LoVo (cell line): ENCODE measurements at places on chromosomes 13 and 19.

DNA sequence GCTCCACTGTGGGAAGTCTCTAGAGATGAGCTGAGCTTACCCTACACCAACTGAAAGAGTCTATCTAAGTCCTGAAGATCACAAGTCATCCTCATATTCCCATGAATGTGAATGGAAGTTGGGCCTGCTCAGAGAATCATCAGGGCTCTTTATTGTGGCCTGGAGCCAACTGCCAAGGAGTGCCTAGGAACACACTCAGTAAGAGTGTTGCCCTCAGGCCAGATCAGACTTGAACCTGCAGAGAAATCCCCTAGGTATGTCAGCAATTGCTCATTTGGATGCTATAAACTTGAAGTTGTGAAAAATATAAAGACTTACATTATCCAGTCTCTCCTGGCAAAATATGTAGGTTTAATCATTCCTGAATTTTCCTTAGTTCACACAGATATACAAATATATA lies 1070.2 kb downstream of the EFNB2 start:
- DNase-seq, result no peak

DNA sequence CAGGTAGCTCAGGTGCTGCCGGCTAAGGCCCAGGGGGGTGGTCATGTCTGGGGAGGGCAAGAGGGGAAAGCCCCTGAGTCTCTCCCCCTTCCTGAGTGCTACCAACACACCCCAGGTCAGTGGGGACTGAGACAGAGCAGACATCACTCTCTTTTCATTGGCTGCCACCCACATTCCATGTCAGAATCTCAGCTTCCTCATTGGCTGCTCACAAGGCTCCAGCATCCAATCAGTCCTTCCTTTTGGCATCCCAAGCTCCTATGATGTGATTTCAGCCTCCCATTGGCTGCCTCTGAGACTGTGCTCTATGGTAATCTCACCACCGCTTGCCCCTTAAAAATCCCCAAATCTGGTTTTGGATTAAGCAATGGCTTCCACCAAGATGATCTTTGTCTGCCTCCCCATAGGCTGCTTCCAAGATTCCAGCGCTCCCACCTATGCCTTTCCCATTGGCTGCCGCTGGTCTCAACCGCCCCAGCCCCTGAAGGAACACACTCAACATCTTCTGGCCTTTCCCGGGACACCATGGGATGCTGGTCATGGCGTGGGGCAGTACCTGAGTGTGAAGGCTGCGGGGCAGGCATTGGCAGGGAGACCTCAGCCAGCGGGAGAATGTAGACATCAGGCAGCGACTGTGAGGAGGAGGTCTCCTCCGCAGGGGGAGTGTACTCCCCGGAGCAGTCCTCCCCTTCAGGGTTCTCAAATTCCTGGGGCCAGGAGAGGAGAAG lies 2.0 kb downstream of the LMTK3 start:
- DNase-seq, result no peak

DNA sequence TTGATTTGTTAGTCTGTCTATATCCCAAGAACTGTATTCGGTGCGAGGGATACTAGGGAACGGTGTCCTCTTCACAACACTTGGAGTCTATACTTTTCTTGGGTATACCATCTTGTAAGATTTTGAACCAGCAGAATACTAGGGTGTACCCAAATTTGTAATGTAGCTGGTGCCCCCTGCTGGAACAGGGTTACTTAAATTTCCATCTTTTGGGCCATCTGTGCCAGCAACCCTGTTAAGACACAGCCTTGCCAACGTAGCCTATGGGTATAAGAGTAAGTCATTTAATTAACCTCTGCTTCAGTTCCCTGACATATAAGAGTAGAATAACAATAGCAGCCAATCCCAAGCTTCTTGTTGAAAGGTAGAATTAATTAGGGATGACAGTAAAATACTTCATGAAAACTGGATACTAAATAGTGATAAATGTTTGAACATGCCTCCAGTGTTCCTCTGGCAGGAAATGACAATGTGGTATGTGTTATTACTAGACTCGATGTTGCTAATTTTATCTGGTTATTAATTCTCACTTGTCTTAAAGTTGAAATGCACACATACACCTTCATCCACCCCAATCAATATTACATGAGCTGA lies 607.6 kb downstream of the FGF9 start:
- peak; percentile 30 for DNase-seq

- DNase-seq, result no peak
Measured at GRCh38 chr19:12543855-12544254, 7.4 kb downstream of the ZNF564 start.

GRCh38 chr19:8571006-8571411 lies 6.2 kb downstream of the MYO1F start:
- DNase-seq, result no peak

- DNase-seq, result no peak
Measured at GRCh38 chr13:21436582-21436981, 22.5 kb downstream of the ZDHHC20 start.

GRCh38 chr13:46389457-46390451 lies 2.7 kb upstream of the RUBCNL start:
- DNase-seq, result no peak

GRCh38 chr13:37561031-37561430 lies 37.5 kb downstream of the POSTN start:
- no peak for DNase-seq

DNA sequence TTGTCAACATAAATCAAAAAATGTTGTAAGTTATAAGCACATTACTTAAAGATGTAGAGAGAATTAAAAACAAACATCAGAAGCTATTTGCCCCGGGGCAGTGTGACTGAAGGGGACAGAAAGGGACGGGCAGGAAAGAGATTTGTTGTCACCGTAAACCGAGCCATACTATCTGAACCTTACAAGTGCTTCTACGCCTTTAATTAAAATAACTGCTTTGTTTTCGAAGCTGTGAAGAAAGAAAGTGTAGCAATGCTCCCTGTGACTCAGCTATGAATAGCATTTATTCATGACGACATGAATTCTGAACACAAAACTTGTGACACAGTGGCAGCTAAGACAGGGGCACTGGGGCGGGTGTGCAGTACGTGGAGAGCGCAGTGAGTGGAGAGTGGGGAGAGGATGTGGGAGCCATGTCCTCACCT lies 30.0 kb downstream of the ZNF787 start:
- no peak for DNase-seq

GRCh38 chr13:97506511-97506910 lies 72.5 kb downstream of the RAP2A start:
- DNase-seq, result no peak

GRCh38 chr19:28905996-28906395 lies 307.0 kb downstream of the UQCRFS1 start:
- no peak for DNase-seq
